ENCODE measurements at places on chromosomes 3 and 15.

- DNase-seq: no peak
- no peaks in the 10 kb centered on the region for H3K4me1 ChIP-seq
- no peak overlapping the region for H3K27ac ChIP-seq
- H3K4me3 ChIP-seq: no peak overlapping the region
- H3K36me3 ChIP-seq: no peaks in the 10 kb centered on the region
- no peaks in the 10 kb centered on the region for H3K27me3 ChIP-seq
Measured at GRCh38 chr3:156407617-156408225, 147.2 kb downstream of the SSR3 start.

- peaks cover 54% of the 10 kb centered on the region for H3K4me1 ChIP-seq
- peak overlapping the region; percentile 57 for H3K27ac ChIP-seq
- H3K27me3 ChIP-seq: no peaks in the 10 kb centered on the region
- H3K4me3 ChIP-seq: no peak overlapping the region
Measured at GRCh38 chr3:184738982-184739381, 27.1 kb upstream of the MAGEF1 start.

DNA sequence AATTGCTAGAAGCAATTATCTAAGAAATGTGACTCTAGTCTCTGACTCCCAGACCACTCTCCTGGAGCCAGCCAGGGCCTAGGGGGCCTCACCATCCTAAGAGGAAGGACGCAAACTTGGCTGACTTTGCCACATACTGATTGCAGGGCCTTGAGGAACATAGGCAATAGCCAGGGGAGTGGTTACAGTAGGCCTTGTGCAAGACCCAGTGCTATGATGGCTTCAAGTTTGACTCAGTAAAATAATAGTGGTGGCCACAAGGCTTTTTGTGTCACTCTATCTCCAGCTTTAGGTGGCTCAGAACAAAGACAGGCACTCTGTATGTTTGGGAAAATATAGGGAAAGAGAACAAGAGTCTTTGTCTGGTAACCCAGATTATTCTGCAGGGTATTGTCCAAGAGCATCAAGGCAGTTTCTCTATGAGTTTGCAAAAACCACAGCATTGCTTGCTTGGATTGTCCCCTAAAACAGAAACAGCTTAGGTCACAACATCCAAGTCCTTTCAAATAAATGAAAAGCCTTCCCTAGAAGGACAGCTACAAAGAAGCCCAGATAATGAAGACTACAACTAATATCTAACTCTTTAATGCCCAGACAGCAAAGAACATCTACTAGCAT, 631.5 kb downstream of the PYDC2 start:
- H3K4me3 ChIP-seq: no peak overlapping the region
- H3K27me3 ChIP-seq: no peaks in the 10 kb centered on the region
- no peak for DNase-seq
- H3K27ac ChIP-seq: no peak overlapping the region
- no peaks in the 10 kb centered on the region for H3K36me3 ChIP-seq

DNA sequence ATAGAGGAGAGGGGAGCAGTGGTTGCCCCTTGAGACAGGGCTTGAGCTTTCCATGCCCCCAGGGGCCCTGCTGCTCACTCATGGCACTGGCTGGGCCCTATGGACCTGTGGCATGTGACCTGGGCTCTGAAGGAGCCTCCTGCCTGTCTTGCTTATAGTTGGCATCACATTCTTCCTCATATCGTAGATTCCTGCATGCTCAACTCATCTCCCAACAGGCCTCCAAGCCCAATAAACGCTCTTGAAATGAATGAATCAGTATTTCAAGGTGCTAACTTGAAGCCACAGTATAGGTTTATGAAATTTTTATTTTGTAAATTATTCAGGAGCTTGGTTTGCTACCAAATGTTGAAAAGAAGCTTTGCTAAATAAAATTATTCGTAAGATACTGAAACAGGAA, 93.3 kb upstream of the SLC7A14 start:
- H3K4me3 ChIP-seq: no peak overlapping the region
- H3K27me3 ChIP-seq: no peaks in the 10 kb centered on the region
- H3K36me3 ChIP-seq: no peaks in the 10 kb centered on the region
- no peak overlapping the region for H3K27ac ChIP-seq
- DNase-seq: no peak
- H3K4me1 ChIP-seq: no peaks in the 10 kb centered on the region

DNA sequence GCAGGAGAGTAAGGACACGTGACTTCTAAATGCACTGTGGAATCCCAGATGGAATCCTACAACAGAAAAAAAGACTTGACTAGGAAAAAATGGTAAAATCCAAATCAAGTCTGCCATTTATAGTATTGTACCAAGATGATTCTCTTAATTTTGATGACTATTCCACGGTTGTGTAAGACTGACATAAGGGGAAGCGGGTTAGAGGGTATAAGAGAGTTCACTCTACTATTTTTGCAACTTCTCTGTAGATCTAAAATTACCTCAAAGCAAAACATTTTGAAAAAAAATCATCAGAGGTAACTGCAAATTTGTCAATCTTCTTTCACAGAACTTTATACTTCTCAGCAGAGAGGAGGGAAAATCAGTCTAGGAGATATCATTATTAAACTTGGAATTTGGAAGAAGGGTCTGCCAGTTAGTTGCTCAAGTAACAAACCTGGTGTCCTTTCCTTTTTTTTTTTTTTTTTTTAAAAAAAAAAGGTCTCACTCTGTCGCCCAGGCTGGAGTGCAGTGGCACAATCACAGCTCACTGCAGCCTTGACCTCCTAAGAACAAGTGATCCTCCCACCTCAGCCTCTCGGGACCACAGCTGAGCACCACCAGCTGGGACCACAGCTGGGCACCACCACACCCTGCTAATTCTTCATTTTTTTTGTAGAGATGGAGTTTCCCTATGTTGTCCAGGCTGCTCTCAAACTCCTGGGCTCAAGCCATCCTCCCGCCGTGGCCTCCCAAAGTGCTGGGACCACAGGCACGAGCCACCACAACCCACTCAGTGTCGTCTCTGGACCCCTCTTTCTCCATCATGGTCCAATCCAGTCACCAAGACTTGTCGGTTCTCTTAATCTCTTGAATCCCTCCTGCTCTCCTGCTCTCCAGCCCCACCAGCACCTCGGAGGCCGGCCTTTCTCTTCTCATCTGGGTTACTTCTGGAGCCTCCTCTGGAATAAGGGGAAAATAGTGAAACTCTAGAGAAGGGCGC, 14.9 kb upstream of the HES1 start:
- no peaks in the 10 kb centered on the region for H3K36me3 ChIP-seq
- no peaks in the 10 kb centered on the region for H3K4me1 ChIP-seq
- H3K27ac ChIP-seq: no peak overlapping the region
- H3K4me3 ChIP-seq: no peak overlapping the region

DNA sequence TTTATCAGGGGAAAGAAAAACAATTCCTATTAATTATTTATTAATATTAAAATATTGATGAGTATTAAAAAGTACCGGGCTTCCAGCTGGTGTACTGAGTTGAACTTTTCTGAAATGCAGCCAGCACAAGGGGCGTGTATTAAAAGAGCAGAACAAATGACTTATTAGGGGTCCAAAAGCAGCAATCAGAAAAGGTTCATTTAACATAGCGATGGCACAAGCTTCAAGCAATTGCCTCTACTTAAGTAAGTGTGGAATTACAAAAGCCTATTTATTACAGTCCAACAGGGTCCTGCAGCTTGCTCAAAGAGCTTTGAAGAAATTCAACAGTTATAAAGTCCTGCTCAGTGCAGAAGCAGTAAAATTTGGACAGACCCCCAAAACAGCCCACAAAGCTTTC, 285.6 kb downstream of the EPHA3 start:
- H3K4me1 ChIP-seq: no peaks in the 10 kb centered on the region
- H3K36me3 ChIP-seq: no peaks in the 10 kb centered on the region
- no peak overlapping the region for H3K4me3 ChIP-seq
- DNase-seq: no peak
- H3K27me3 ChIP-seq: no peaks in the 10 kb centered on the region
- H3K27ac ChIP-seq: no peak overlapping the region

- H3K27me3 ChIP-seq: no peaks in the 10 kb centered on the region
- no peaks in the 10 kb centered on the region for H3K4me1 ChIP-seq
- no peaks in the 10 kb centered on the region for H3K36me3 ChIP-seq
- H3K27ac ChIP-seq: no peak overlapping the region
- no peak for DNase-seq
Measured at GRCh38 chr3:112477891-112478290, 21.4 kb downstream of the BTLA start.

DNA sequence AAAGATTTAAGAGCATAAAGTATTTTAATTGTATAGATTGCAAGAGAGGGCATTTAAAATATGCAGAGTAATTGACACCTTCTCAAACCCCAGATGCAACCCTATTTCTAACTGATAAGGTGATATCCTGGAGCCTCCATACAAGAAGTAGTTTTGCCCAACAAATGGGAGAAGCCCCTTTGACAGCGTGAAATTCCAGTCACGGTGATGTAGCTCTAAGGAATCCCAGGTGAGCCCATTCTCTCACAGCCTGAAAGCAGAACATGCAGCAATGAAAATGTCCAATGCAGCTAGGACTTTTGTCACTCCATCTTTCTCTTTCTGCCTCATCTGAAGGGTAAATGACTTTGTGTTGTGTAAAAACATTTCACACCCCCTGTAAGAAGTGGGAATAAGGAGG, 96.4 kb downstream of the TMEM212 start:
- no peak overlapping the region for H3K27ac ChIP-seq
- no peaks in the 10 kb centered on the region for H3K36me3 ChIP-seq
- no peaks in the 10 kb centered on the region for H3K27me3 ChIP-seq
- H3K4me1 ChIP-seq: no peaks in the 10 kb centered on the region

DNA sequence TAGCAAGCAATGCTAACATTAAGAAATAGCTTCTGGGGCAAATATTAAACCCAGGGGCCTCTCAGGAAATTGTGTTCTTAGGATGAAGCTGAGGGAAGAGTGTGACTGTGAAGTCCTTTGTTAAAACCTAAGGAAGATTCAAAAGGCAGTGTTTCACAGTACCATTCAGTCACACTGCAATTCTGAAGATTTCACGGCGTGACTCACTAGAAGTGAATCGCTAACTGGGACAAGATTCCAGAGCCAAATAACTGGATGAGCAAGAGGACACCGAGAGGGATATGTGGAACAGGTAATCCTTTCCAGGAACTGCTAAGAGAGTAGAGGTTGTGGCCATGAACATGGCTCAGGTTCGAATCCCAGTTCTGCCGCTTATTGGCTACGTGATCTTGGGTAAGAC, 61.8 kb upstream of the SMAD3 start:
- no peak overlapping the region for H3K4me3 ChIP-seq
- H3K27me3 ChIP-seq: no peaks in the 10 kb centered on the region
- no peaks in the 10 kb centered on the region for H3K4me1 ChIP-seq

GRCh38 chr15:25381579-25381978, 57.2 kb downstream of the UBE3A start:
- H3K4me3 ChIP-seq: no peak overlapping the region
- H3K27ac ChIP-seq: no peak overlapping the region
- H3K4me1 ChIP-seq: no peaks in the 10 kb centered on the region
- no peak for DNase-seq
- H3K27me3 ChIP-seq: no peaks in the 10 kb centered on the region

- no peaks in the 10 kb centered on the region for H3K4me1 ChIP-seq
- no peak overlapping the region for H3K4me3 ChIP-seq
- no peak for DNase-seq
- H3K27me3 ChIP-seq: no peaks in the 10 kb centered on the region
- H3K36me3 ChIP-seq: no peaks in the 10 kb centered on the region
- H3K27ac ChIP-seq: no peak overlapping the region
Measured at GRCh38 chr3:133238015-133238414, 161.8 kb upstream of the BFSP2 start.

DNA sequence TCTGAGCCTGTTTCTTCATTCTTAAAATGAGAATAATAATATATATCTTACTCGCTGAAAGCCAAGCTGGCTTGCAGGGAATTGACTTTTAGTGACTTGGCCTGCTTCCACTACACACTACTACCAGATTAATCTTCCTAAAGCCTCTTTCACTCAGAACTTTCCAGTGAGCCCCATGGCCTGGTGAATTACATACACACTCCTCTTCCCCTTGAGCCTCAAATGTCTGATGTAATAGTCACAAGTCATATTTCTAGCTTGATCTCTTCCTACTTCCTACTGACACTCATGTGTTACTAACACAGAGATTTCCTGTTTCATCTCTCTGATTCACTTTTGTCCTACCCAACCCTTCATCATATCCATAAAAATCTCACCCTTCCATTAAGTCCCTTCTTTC, 82.7 kb upstream of the SOX2 start:
- no peaks in the 10 kb centered on the region for H3K27me3 ChIP-seq
- no peaks in the 10 kb centered on the region for H3K36me3 ChIP-seq
- H3K4me3 ChIP-seq: no peak overlapping the region
- no peak overlapping the region for H3K27ac ChIP-seq
- no peak for DNase-seq

GRCh38 chr3:93911206-93911605, 62.5 kb downstream of the PROS1 start:
- H3K27me3 ChIP-seq: no peaks in the 10 kb centered on the region
- DNase-seq: no peak
- H3K27ac ChIP-seq: no peak overlapping the region
- H3K4me3 ChIP-seq: no peak overlapping the region
- no peaks in the 10 kb centered on the region for H3K36me3 ChIP-seq
- peaks cover 7% of the 10 kb centered on the region for H3K4me1 ChIP-seq
